ENCODE measurements at places on chromosomes 7 and 10.

DNA sequence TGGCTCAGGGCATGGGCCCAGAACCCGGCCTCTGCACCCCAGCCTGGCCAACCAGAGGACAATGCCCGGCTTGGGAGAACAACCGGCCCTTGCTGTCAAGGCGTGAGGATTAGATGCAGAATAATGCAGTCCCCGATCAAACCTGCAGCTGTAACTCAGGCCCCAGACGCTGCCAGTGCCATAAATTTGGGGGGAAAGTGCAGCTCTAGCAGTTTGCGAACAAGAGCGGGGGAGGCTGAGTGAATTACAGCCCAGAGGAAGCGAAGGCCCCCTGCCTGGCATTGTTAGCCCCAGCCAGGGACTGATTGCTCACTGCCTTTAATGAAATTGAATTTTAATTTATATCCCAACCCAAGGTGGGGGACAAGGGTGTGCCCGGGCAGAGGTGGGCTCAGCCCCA, 38.0 kb upstream of the GNA12 start:
- no peak for DNase-seq

DNA sequence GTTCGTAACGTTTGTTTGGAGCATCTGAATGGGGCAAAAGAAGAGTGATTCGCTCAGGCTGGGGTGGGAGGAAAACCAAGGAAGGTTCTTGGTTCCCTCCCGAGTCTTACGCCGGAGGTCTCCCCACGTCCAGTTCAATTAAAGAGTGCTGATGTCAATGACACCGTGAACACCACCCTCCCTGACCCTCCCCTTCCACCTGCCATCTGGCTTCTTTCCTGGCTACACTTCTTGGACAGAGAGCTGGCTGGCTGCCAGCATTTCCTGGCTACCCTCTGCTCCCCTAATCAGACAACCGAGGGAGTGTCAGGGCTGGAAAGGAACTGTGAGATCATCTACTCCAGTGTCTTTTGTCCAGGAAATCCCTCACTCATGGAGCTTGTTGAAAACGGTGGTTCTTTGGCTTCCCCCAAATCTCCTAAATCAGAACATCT, 24.1 kb upstream of the FFAR4 start:
- no peak for DNase-seq

- DNase-seq = no peak
Measured at GRCh38 chr7:141527076-141527475, 24.1 kb upstream of the AGK start.

DNA sequence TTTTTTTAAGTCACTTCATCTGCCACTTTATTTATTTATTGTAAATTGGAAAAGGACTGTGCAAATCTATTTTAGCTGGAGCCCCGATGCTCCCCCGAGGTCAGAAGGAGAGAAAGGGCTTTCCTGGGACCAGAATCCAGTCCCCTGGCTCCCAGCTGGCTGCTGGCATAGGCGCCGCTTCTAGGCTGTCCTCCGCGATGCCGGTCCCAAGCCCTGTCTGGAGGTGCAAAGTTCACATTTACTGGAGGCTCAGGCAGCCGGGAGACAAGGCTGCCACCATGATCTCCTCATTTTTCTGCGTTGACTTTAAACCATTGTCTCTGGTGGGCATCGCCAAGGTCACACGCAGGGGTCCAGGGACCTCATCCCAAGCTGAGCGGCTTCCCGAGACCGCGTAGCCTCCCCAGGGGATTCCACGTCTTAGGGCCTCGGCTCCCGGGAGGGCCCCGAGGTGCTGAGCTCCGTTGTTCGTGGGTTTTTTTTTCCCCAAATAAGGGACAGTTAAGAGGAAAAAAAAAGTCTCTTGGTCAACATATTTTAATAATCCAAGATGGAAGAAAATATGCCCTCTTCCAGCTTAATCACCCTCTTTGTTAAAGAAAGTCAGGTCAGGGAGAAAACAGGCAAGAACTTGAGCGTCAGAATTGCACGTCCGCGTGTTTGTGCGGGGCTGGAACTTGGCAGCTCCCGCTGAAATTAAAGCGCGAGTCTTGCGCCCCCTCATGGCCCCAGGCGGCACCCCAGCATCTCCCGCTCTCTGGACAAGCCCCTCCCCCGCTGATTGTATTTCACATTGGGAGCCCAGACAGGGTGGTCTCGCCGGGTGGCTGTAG, 11.9 kb downstream of the RGR start:
- DNase-seq = peak; percentile 32

- no peak for DNase-seq
Measured at GRCh38 chr10:112203328-112204076, 19.9 kb upstream of the GPAM start.

DNA sequence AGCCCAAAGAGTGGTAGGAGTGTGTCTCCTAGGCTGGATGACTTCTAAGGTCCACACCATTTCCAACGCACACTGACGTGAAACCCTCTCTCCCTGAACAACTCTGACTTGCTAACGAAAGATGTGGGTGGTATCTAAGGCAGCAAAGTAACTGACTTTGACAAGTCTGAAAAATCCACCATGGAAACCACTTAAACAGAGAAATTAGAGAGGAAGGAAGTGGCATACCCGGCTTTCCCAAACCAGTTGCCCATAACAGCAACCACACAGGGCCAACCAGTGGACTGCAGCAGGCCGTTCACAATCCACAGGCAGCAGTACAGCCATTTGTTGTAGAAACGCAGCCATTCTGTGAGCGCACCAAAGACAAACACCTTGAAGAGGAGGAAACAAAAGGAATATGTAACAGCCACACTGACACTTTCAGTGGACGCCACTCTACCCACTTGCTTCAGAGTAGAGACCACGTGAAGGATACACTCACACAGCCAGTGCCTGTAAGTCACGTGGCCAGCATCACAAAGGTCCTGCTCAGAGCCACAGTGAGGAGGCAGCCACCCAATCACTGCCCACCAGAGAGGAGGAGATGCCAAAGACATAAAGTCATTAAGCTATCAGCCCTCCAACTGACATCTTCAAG, 39.8 kb downstream of the SLC37A3 start:
- DNase-seq = peak; percentile 14

All from B cell (primary cell).